ENCODE measurements at places on chromosomes 13 and 19.

GRCh38 chr19:33811736-33812387 lies 15.2 kb downstream of the KCTD15 start:
- DNase-seq, result no peak

DNA sequence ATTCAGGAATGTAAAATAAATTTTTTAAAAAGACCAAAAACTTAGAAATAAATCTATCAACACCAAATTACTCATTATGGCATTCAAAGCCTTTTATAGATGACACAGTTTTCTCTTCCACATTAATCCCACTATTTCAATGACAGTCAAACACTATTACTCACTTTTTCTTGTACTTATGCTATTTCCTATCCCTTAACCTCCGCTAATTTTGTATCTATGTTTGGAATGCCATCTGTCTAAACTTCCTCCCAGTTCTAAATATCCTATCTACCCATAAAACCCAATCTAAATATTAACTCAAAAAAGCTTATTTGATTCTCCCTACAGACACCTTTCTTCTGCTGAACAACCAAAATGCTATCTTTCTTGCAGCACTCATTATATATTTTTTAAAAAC lies 203.5 kb downstream of the ENOX1 start:
- no peak for DNase-seq

- no peak for DNase-seq
Observed at GRCh38 chr19:53365899-53366493, 491 bp downstream of the ZNF525 start.

DNA sequence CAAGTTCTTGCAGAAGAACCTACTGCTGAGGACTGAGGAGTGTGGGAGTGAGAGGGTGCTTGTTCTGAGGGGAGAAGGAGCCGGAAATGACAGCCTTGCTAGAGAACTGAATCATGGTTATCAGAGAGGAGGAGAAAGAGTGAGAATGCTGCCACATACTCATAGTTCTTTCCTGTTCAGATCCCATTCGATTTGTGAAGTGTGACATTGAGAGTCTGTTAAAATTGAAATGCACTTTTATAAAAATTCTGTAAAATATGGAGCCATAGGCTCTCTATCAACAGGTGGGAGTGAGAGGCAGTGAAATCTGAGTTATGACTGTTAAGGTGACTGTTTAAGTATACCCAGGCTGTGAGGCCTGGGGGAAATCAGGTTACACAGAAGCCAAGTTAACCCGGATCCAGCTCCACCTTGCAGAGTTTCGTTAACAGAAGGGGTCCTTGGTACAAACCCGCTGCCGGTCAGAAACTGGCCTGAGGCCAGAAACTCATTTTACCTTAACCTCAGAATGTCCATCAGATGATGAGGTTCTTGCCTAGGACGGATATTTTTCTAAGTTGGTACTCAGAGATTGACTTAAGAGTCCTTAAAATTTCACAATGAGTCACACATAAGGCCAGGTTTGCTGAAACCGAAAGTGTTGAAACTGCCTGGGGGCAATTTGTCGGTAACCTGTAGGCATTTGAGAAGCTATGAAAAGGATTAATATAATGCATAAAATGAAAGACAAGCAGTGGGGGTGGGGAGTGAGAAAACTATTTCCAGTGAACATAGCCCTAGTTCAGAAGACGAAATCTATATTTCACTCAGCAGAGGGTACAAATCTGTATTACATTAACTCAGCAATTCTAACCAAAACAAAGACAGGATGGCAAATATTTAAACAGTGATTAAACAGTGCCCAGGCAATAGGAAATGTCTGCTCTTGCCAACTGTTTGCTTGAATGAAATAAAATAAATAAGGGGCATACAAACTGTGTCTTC lies 350.5 kb downstream of the KCNRG start:
- peak; percentile 8 for DNase-seq

- DNase-seq, result no peak
Observed at GRCh38 chr13:73849292-73849691, 284.9 kb downstream of the KLF12 start.

- DNase-seq, result no peak
Observed at GRCh38 chr19:4523306-4524110, 5.2 kb upstream of the PLIN4 start.

GRCh38 chr19:28324275-28325060 lies 888.5 kb downstream of the UQCRFS1 start:
- no peak for DNase-seq

GRCh38 chr13:66659286-66659685 lies 570.9 kb downstream of the PCDH9 start:
- DNase-seq, result no peak

- DNase-seq, result no peak
Observed at GRCh38 chr13:93173654-93174053, 53.0 kb upstream of the GPC6 start.

DNA sequence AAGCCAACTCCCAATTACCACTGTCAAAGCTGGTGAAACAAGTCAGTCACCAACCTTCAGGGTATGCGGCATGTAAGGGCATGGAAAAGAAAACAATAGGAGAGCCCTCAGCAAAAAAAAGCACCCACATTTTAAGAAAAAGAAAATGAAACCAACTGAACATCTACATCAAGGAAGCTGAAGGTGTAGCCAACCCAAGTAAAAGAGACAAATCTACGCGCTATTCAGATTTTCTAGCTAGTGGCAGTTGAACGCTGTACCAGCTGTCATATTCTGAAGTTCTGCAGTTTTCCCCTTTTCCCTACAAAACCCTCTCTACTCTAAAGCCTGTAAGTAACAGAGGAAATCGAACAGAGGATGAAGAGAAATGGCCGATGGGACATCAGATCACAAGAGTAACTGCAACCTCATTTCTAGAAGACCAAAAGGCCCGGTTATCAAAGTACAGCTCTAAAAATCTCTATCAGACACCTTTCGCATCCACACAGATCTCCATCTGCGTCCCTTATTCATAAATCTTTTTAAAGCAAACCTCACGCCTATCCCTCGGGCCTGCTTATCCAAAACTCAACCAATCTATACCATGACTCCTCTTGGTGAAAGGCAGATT lies 1.4 kb downstream of the MYCBP2 start:
- no peak for DNase-seq

Data from stimulated activated CD4-positive, alpha-beta T cell treated with anti-CD3 and anti-CD28 coated beads, Interleukin-1b, Interleukin-23, amount 100 ng/mL, for 1 hour (primary cell).